Karpas-422 (cell line): ENCODE measurements at places on chromosomes 3 and 15.

GRCh38 chr3:49135499-49135898 lies 2.6 kb upstream of the LAMB2 start:
- H3K36me3 ChIP-seq = no peaks in the 10 kb centered on the region
- H3K4me1 ChIP-seq = no peaks in the 10 kb centered on the region
- no peaks in the 10 kb centered on the region for H3K27me3 ChIP-seq
- H3K27ac ChIP-seq = no peak overlapping the region
- H3K4me3 ChIP-seq = no peak overlapping the region

GRCh38 chr3:123449997-123450604 lies 1.2 kb upstream of the ADCY5 start:
- no peaks in the 10 kb centered on the region for H3K27me3 ChIP-seq
- DNase-seq = no peak
- no peaks in the 10 kb centered on the region for H3K36me3 ChIP-seq
- no peak overlapping the region for H3K27ac ChIP-seq

- H3K27ac ChIP-seq = no peak within 1 kb of the TSS
- DNase-seq = no peak
Observed at GRCh38 chr3:12288182-12289129, at the start of gene PPARG. Gene PPARG, plus strand, starts transcription at chr3:12289070. Its CDS starts 90,642 bp downstream, at chr3:12379712.

GRCh38 chr3:142595581-142595950 lies 627 bp upstream of the PLS1 start:
- no peak for DNase-seq
- H3K36me3 ChIP-seq = no peaks in the 10 kb centered on the region
- no peak overlapping the region for H3K27ac ChIP-seq
- peaks cover 21% of the 10 kb centered on the region for H3K4me1 ChIP-seq

DNA sequence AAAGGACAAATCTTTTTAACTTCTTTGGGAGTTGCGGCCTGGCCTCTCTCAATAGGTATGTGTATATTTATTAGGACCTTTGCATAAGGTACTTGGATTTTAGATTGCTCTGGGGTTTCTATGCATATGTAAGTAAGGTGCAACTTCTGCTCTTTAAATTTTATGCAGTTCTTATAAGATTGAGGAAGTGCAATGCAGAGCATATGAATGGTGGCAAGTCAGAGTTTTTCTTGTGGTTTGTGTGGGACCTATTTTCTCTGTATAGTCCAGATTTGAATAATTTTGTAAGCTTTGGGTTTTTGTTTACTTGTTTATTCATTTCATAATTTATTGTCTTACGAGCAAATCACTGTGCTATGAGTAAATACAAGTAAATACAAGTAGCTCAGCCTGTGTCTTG lies 101.5 kb downstream of the ATG7 start:
- peak overlapping the region; percentile 95 for H3K27ac ChIP-seq
- peak overlapping the region; percentile 8; the same call in 1 of the 2 replicates for H3K4me3 ChIP-seq
- H3K4me1 ChIP-seq = peaks cover 23% of the 10 kb centered on the region
- no peaks in the 10 kb centered on the region for H3K36me3 ChIP-seq
- DNase-seq = peak; percentile 54

- H3K4me3 ChIP-seq = no peak overlapping the region
- no peak overlapping the region for H3K27ac ChIP-seq
- H3K36me3 ChIP-seq = no peaks in the 10 kb centered on the region
- H3K27me3 ChIP-seq = no peaks in the 10 kb centered on the region
- H3K4me1 ChIP-seq = no peaks in the 10 kb centered on the region
Observed at GRCh38 chr3:78846718-78847117, 921.1 kb downstream of the ROBO1 start.

GRCh38 chr3:156575641-156576040 lies 20.7 kb upstream of the SSR3 start:
- H3K27ac ChIP-seq = no peak overlapping the region
- peaks cover 26% of the 10 kb centered on the region for H3K4me1 ChIP-seq
- no peak for DNase-seq
- no peak overlapping the region for H3K4me3 ChIP-seq
